ENCODE measurements at places on chromosomes 5 and 9. TPM values are rescaled to one million over a fixed set of nuclear protein-coding genes. Genes with fewer than 3 reads are reported as not detected.

The SVEP1 gene
- total RNA-seq, result 47.3 TPM

DNA sequence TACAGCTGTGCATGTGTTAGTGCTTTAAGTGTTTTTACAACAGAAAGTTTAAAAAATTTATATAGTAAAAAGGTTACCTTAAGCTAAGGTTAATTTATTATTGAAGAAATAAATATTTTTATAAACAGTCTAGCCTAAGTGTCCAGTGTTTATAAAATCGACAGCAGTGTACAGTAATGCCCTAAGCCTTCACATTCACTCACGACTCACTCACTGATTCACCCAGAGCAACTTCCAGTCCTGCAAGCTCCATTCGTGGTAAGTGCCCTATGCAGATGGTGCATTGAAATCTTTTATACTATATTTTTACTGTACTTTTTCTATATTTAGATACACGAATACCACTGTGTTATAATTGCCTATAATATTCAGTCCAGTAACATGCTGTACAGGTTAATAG is 159.1 kb downstream of the ROR2 start:
- no peaks in the 10 kb centered on the region for H3K27me3 ChIP-seq
- no peak overlapping the region for H3K4me3 ChIP-seq
- H3K36me3 ChIP-seq, result no peaks in the 10 kb centered on the region
- DNase-seq, result peak; percentile 75

DNA sequence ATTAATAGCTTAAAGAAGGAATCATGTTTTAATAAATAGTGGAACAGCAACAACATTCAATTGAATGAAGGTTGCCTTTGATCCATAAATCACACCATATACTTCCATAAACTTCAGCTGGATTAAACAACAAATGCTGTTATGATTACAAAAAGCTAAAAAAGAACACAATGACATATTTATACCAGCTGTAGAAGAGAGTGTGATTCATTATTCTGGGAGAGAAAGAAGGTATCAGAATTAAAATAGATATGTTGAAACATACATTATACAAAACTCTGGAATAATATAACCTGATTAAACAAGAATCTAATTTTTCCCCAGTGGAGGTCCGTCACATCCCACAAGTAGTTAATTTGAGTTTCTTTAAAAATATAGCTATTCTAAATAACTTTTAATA is 7.5 kb upstream of the RECK start:
- peak overlapping the region; percentile 87 for H3K27ac ChIP-seq
- DNase-seq, result peak; percentile 31
- no peaks in the 10 kb centered on the region for H3K36me3 ChIP-seq
- H3K27me3 ChIP-seq, result no peaks in the 10 kb centered on the region
- peaks cover 44% of the 10 kb centered on the region for H3K4me1 ChIP-seq

- no peak overlapping the region for H3K27ac ChIP-seq
- H3K27me3 ChIP-seq, result no peaks in the 10 kb centered on the region
- H3K4me3 ChIP-seq, result no peak overlapping the region
- H3K36me3 ChIP-seq, result no peaks in the 10 kb centered on the region
- H3K4me1 ChIP-seq, result peaks cover 9% of the 10 kb centered on the region
- DNase-seq, result peak; percentile 70
Measured at GRCh38 chr5:15823398-15823797, 323.4 kb downstream of the FBXL7 start.

- no peak overlapping the region for H3K27ac ChIP-seq
- no peaks in the 10 kb centered on the region for H3K27me3 ChIP-seq
- H3K4me1 ChIP-seq, result no peaks in the 10 kb centered on the region
- DNase-seq, result peak; percentile 69
- no peaks in the 10 kb centered on the region for H3K36me3 ChIP-seq
Measured at GRCh38 chr9:80175286-80176150, 603.8 kb downstream of the TLE4 start.

The SLC30A5 gene
- 69.6 TPM for total RNA-seq

The FBP1 gene
- not detected for total RNA-seq

The SLC34A3 gene
- total RNA-seq, result not detected

- DNase-seq, result no peak
- no peaks in the 10 kb centered on the region for H3K36me3 ChIP-seq
- no peaks in the 10 kb centered on the region for H3K4me1 ChIP-seq
- no peak overlapping the region for H3K27ac ChIP-seq
- H3K4me3 ChIP-seq, result no peak overlapping the region
Measured at GRCh38 chr5:101212942-101213514, 309.9 kb upstream of the ST8SIA4 start.

DNA sequence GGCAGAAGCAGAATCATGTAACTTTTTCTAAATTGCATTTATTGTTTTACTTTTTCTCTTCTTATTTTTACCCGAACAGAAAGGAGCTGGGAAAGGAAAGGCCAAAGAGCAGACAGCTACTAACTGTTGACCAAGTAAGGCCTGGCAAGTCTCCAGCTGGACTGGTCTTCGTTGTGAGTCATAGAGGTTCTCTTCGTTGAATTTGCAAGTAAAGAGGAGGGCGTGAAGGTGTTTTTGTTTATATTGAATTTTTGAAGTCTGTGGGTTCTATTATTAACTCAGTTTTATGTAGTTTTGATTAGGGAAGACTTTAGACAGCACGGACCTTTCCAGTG is 416.5 kb upstream of the CCNH start:
- H3K27me3 ChIP-seq, result no peaks in the 10 kb centered on the region
- DNase-seq, result peak; percentile 36
- no peaks in the 10 kb centered on the region for H3K4me1 ChIP-seq
- no peak overlapping the region for H3K4me3 ChIP-seq
- no peaks in the 10 kb centered on the region for H3K36me3 ChIP-seq

GRCh38 chr5:158212237-158212636 is 353.3 kb upstream of the CLINT1 start:
- H3K27ac ChIP-seq, result no peak overlapping the region
- no peak for DNase-seq
- H3K4me3 ChIP-seq, result no peak overlapping the region
- no peaks in the 10 kb centered on the region for H3K27me3 ChIP-seq

The IFNB1 gene
- total RNA-seq, result not detected

GRCh38 chr5:144522698-144523097 is 352.0 kb downstream of the KCTD16 start:
- no peak overlapping the region for H3K27ac ChIP-seq
- no peak for DNase-seq
- H3K4me3 ChIP-seq, result no peak overlapping the region
- no peaks in the 10 kb centered on the region for H3K36me3 ChIP-seq

DNA sequence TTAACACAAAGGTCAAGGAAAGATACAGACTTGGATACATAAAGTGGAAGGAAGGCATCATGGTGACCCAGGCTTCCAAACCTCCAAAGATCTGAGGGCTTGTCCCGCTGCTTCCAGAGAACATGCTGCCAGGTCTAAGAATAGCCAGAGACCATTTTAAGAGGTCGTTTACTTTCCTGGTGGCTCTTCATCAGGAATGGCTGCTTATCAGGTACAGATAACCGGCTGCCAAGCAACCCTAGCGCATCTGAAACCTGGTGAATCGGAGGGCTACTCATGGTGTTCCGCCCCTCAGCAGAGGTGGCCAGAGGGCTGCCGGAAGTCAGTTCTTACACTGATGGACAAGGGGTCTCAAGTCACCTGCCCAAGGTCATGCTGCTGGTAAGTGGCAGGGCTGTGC is 251.3 kb upstream of the DAP start:
- no peaks in the 10 kb centered on the region for H3K27me3 ChIP-seq
- H3K4me1 ChIP-seq, result no peaks in the 10 kb centered on the region
- no peak for DNase-seq
- H3K27ac ChIP-seq, result no peak overlapping the region
- H3K4me3 ChIP-seq, result no peak overlapping the region

DNA sequence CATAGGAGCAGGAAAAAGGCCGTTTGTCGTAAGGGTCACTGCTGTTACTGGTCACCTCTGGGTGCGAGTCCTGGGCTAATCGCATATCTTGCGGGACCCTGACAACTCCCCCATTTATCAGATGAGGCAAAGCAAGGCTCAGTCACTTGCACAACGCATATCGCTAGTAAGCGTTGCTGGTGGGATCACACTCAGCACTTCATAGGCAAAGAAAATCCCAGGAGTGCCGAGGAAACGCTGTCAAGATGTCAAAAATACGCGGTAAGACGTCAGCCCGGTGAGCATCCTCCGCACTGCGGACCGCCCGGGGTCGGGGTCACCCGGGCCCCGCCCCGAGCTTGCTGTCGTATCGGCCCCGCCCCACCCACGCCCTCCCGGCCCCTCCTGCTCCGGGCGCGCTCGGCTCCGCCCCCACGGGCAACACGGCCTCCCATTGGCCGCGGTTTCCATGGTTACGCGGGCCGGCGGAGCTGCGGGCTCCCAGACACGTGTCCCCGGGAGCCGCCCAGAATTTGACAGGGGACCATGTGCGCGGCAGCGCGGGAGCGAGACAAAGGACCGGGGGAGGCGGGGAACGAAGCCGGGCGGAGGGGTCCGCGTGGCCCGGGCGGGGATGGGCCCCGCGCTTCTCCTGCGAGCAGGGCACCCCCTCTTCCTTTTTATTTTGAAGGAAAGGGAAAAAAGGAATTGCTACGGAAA is 80.2 kb upstream of the IER5L start:
- peak; percentile 96 for DNase-seq
- no peaks in the 10 kb centered on the region for H3K27me3 ChIP-seq
- H3K27ac ChIP-seq, result no peak overlapping the region
- peak overlapping the region; percentile 55 for H3K4me3 ChIP-seq

The SURF2 gene
- total RNA-seq, result 6.3 TPM

DNA sequence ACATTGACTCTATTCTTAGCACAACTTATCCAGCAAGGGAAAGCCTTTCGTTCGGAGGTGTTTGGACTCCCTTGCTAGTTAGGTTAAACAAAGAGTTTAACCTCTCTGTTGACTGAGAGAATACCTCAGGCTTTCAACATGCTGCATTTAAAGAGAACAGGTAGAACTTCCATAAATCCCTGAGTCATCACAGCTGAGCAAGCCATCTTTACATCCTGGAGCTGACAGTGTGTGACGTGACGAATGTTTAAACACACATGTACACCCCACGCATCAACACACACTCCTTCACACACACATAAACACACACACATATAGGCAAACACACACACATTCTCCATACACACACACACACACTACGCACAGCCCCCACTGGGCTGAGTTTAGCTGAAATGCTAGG is 152.8 kb downstream of the ADAMTS12 start:
- H3K27ac ChIP-seq, result no peak overlapping the region
- no peaks in the 10 kb centered on the region for H3K27me3 ChIP-seq
- no peak for DNase-seq
- no peak overlapping the region for H3K4me3 ChIP-seq

- H3K4me3 ChIP-seq, result no peak overlapping the region
- H3K36me3 ChIP-seq, result no peaks in the 10 kb centered on the region
- no peaks in the 10 kb centered on the region for H3K4me1 ChIP-seq
- H3K27me3 ChIP-seq, result no peaks in the 10 kb centered on the region
Measured at GRCh38 chr5:133750356-133750755, 138.0 kb upstream of the FSTL4 start.

The HMMR gene
- total RNA-seq, result 13.9 TPM

The PRSS3 gene
- total RNA-seq, result 30.7 TPM

DNA sequence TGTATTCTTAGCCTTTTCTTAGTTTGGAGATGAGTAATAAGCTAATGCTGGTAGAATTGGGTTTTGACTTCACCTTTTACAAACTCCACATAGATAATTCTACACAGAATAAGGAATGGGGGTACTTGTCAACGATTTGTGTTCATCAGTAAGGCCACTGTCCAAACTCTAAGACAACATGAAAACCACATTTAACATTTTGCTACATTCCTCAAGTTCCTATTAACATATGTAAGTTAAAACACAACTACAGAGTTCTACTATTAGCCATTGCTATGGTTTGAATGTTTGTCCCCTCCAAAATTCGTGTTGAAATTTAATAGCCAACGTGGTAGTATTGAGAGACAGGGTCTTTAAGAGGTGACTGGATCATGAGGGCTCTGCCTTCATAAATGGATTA is 31.9 kb downstream of the MEIKIN start:
- DNase-seq, result no peak
- H3K27me3 ChIP-seq, result no peaks in the 10 kb centered on the region
- H3K27ac ChIP-seq, result no peak overlapping the region
- H3K4me3 ChIP-seq, result no peak overlapping the region

DNA sequence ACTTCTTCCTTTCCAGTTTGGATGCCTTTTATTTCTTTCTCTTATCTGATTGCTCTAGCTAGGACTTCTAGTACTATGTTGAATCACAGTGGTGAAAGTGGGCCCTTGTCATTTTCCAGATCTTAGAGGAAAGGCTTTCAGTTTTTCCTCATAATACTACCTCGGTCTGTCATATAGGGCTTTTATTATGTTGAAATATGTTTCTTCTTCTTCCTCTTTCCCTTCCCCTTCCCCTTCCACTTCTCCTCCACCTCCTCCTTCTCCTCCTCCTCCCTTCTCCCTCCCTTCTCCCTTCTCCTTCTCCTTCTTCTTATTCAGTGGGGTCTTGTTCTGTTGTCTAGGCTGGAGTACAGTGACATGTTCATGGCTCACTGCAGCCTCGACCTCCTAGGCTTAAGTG is 9.2 kb upstream of the TERT start:
- H3K4me1 ChIP-seq, result no peaks in the 10 kb centered on the region
- H3K36me3 ChIP-seq, result no peaks in the 10 kb centered on the region
- no peak overlapping the region for H3K27ac ChIP-seq
- DNase-seq, result no peak

Data from GM23248 (cell line).